ENCODE measurements at places on chromosomes 1 and 21.
A peak's percentile ranks its signal among the peaks of the same experiment; 100 is the strongest.

- no peak for DNase-seq
Measured at GRCh38 chr1:22816803-22817202, 106.2 kb downstream of the EPHB2 start.

DNA sequence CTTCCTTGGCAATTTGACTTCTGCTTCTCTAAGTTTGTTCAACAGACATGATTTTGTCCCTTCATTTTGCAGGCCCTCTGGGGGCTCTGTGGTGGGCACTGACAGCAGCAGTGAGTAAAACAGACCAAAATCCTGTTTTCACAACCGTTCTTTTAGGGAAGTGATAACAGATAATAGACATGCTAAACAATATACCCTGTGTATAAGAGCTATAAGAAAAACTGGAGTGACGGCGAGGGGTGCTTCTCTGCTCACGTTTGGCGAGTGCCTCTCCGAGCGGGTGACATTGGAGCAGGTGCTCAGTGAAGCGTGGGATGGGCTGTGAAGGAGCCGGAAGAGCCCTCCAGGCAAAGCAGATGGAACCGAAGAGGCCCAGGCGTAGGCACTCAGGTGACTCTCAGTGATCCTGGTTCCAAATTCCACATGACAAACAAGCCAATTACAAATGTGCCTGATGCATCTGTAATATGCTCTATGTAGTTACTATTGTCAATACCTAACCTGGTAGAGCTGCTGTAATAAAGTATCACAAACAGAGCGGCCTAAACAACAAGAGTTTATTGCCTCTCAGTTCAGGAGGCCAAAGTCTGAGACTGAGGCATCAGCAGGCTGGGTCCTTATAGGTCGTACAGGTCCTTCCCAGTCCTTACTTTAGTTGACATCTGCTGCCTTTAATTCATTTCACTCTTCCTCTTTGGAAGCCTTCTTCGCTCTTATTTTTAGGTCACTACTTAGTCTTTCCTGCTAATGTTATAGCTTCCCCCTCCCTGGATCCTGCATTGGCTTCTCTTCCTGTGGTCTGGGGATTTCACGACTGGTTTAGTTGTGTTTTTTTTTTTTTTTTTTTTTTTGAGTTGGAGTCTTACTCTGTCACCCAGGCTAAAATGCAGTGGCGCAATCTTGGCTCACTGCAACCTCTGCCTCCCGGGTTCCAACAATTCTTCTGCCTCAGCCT is 20.1 kb downstream of the OR2B11 start:
- DNase-seq: no peak

- DNase-seq: no peak
Measured at GRCh38 chr1:161497961-161498360, 7.3 kb upstream of the FCGR2A start.

- DNase-seq: no peak
Measured at GRCh38 chr1:151062741-151063371, 2.7 kb downstream of the MLLT11 start.

DNA sequence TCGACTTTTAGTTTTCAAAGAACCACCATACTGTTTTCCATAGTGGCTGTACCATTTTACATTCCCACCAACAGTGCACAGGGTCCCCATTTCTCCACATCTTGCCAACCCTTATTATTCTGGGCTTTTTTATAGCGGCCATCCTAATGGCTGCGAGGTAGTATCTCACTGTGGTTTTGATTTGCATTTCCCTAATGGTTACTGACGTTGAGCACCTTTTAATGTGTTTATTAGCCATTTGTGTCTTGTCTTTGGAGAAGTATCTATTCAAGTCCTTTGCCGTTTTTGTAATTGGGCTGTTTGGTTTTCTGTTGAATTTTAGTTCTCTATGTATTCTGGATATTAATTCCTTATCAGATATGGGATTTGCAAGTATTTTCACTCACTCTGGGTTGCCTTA is 22.3 kb upstream of the KCNAB2 start:
- no peak for DNase-seq

GRCh38 chr1:23791516-23792047 is 637 bp downstream of the LYPLA2 start:
- peak; percentile 36 for DNase-seq

DNA sequence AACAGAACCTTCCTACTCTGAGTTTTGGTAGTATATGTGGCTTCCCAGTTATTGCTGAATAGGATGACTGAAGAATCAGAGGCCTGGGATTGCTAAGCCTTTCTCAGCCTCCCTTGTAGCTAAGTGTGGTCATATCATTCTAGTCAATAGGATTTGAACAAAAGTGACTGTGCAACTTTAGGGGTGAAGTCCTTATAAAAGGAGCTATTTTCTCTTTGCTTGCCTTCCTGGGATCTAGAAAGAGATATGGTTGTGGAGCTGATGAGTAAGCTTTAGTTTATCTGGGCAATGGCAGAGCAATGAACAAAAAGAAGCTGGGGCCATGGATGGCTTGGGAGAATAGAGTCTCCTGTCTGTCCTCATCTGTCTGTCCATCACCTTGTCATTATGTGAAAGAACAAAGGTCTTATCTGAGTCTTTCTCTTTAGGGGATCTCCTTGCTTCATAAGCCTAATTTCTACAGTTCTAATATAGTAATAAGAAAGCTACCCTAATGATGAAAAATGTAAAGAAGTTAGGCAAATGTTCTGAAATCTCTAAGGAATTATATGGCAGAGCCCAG is 91.5 kb downstream of the TENT5C start:
- no peak for DNase-seq

DNA sequence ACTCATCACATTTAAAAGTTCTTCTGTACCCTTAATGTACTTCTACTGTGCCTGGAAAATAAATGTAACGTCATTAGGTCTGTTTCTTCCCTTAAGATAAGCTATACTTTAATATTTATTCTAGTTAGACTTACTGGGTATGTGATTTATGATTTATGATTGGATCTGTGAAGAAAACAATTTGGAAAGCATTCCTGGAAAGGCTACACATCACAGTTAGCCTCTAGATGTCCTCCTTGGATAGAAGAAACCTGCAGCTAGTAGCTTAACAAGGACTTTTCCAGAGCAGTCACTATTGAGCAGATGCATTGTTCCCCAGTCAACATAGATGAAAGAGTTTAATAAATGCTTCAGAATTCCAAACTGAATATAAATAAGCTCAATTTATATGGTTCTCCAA is 22.2 kb upstream of the ABL2 start:
- DNase-seq: no peak

DNA sequence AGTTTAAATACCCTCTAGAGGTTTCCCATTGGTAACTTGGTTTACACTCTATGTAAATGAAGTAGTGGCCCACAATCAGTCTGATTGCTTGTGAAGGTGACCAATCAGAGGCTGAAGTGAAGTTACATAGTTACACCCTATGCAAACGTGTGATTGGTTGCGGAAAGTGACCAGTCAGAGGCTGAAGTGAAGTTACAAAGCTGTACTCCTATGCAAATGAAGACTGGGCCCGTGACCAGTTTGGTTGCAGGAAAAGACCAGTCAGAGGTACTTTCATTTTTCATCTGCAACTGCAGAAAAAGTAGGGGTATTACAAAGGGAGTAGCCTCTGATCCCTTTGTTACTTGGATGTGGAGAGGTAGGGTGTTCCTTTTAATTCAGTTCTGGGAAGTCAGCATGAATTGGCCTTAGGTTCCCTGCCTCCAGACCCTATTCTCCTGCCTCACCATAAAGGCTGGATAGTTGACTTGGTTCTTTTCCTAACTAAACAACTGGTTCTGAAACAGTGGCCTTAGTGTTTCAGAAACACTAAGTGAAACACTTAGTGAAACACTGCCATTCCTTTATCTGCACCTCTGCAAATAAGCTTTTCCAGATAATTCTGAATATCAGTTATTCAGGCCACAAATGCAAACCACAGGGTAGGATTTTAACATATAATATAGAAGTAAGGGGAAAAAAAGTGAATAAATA is 39.3 kb downstream of the MAGI3 start:
- no peak for DNase-seq

Data from naive thymus-derived CD4-positive, alpha-beta T cell (primary cell).